Inflammatory macrophage (primary cell): ENCODE measurements at places on chromosomes 2 and 18.

- no peak for DNase-seq
These were observed 24.0 kb upstream of the GALNT5 start for GRCh38 chr2:157233506-157233905.

DNA sequence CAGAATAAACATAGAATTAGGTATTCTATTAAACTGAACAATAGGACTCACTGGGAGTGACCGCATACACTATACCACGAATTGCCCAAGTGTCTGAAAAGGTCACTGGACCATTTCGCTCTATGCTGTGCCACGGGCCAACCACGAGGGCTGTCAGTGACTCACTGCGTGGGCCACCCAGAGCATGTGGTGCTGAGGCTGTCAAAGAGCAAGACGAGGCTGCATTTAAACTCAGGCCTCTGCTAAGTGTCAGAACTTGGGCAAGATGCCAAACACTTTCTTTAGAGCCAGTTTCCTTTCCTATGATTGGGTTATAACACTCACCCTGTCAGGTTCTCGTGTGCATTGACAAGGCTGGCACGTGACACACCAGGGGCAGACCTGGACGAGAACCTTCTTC is 97.5 kb downstream of the SH3YL1 start:
- DNase-seq: no peak

DNA sequence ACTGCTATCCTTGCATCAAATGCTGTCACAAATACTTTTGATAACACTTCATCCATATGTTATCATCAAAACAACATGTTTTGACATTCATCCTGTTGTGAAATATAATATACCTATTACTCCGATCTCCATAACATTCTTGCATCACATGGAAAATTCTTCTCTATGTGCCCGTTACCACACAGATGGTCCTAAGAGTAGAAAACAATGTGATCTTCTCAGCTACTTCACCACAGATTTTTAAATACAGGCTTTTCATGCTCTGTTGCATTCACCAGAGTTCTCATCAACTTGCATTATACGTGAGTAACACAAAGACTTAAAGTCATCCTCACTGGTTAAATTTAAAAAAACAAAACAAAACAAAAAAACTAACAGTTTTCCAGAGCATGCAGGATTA is 1603.3 kb upstream of the ZEB2 start:
- DNase-seq: no peak

DNA sequence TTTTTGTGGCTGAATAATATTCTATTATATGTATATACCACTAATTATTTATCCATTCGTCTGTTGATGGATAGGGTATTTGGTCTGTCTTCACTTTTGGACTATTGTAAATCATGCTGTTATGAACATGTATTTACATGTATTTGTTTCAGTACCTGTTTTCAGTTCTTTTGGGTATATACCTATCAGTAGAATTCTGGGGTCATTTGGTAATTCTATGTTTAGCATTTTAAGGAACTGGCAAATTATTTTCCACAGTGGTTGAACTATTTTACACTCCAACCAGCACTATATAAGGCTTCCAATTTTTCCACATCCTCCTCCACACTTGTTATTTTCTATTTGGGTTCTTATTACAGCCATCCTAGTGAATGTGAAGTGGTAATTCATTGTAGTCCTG is 12.4 kb upstream of the TANK start:
- no peak for DNase-seq

DNA sequence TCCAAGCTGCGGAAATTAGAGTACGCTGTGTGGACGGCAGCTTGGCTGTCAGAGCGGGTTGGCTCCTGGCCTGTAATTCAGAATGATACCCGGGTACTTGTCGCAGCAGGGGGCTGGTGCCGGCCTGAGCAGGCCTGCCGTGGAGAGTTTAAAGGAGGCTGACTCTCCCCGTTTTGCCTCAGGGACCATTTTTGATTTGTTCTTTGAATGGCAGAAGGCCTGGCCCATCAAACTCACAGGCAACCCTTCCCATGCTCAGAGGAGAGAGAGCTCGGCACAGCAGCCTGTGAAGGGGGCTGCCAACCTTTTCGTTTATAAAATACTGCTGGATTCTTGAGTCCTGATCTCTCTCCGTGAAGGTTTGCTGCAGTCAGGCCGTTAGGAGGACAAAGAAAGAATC is 151.3 kb downstream of the KLHL29 start:
- DNase-seq: no peak

DNA sequence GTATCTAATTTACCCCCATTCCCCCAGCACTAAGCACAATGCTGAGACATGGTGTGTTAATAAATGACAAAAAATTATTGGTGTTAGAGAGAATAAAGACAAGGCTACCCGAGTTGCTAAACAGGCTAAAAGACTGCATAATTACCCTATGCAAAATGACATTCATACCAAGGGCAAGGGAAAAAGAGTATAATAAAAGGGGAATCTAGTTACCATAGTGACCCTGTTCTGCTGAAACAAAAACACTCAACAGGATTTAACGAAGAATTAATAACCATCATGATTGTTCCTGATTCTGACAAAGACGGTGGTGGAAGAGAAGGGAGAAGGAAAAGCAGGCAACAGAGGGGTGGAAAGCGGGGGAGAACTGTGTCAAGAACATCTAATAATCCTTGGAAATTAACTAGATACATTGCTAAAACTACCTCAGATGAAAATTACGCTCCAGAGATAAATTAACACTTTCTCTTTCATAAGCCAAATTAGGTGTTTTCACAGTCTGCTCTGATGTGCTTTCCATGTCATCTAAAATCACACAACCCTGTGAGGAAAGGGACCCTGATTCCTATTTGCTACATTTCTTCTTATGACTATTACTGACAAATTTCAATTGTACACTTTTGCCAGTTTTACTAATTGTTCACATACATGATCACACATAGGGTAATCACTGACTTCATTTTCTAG is 25.5 kb downstream of the TTR start:
- no peak for DNase-seq

DNA sequence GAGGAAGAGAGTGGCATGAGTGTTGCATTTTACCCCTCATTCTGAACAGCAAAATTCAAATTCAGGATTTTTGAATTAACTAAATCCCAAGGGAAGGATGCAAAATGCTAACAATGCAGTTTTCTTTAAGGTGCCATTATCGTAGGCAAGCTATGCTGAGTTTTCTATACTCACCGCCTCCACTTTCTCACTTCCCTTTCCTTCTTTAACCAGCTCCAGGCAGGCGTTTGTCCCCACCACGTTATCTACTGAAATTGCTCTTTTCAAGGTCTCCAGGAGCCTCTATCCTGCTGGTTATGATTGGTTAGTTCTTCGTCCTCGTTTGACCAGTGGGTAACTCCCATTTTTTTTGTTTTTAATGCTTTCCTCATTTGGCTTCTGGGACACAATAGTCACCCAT is 1.8 kb upstream of the CPO start:
- peak; percentile 24 for DNase-seq

- no peak for DNase-seq
These were observed 59.0 kb downstream of the GLI2 start for GRCh38 chr2:120794716-120795115.

DNA sequence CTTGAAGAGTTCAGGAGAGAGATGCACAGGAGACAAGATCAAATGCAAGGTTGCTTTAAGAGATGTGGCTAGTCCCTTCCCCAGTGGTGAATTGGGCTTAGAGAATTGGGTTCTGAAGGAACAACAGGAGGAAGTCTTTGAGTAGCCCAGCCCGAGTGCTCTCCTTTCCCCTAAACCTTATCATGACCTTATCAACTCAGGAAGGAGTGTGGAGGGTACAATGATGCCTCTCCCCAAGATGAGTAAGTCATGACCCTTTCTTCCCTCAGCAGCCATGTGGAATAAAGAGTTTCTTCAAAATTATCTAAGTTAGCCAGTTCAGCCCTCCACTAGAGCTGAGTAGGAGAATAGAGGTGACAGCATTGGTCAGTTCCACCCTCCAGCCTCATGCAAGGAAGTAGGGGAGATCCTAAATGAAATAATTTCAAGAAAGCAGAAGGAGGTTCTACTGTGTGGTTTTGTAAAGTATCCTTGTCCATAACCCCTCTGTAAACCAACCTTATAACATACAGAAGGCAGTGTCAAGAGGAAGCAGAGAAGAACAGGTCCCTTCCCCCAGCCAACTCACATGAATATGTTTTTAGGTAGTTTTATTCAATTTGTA is 88.4 kb downstream of the ARHGAP15 start:
- DNase-seq: peak; percentile 81

GRCh38 chr2:186477790-186478189 is 8.3 kb upstream of the ZC3H15 start:
- peak; percentile 58 for DNase-seq

DNA sequence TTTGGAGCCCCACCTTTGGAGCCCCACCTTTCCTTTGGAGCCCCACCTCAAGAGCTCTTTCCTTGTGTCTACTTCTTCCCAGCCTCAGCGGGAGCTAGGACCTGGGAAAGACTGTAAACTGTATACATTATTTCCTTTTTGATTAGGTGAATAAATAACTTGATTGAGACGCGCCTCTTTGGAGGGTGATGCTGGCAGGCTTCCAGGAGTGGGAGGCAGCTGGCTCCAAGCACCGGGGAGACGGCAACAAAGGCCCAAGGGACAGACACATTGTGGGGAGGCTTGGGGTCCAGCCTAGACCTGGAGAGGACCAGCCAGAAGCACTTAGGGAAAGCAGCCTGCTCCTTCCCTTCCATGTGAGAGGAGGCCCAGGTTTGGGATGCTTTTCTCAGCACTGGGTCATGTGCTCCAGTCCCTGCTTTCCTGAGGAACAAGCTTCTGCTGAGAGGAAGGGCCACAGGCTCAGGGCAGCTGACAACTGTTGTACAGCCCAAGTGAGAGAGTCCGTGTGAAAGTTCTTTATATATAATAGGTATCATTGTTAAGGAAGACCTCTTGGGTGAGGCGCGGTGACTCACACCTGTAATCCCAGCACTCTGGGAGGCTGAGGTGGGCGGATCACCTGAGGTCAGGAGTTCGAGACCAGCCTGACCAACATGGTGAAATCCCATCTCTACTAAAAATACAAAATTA is 297.2 kb upstream of the SLC14A2 start:
- no peak for DNase-seq
